Urothelium cell line (cell line): ENCODE measurements at places on chromosomes 13 and 19.

- DNase-seq: peak; percentile 48
Observed at GRCh38 chr19:3369337-3370213, 3.2 kb downstream of the NFIC start.

GRCh38 chr13:40191186-40191980 lies 475.1 kb downstream of the FOXO1 start:
- DNase-seq: no peak

DNA sequence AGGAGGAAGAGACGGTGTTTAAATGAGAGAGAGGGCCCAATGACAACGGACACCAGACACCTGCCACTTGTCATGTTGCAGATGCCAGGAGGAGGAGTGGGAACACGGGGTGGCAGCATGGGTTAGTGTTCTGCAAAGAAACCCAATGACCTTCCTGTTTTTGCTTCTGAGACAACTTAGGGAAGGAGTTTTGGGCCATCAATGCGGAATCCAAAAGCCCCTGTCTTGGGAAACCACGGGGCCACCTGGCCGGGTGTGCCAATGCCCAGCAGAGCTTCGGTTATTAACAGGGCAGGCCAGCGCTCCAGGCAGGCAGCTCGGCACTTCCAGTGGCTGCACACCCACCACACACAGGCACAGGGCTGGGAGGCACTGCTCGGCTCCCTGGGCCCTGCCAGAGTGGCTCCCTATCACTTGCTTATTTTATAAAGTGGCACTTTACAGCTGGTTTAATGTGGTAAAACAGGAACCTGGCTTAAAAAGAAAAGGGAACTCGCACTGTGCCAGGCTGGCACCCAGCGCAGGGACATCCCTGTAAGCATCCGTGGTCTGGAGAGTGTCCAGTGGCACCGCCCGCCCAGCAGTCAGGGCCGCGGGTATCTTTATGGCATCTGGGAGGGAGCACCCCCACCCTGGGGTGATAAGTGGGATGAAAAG lies 19.1 kb downstream of the ELL start:
- DNase-seq: no peak

DNA sequence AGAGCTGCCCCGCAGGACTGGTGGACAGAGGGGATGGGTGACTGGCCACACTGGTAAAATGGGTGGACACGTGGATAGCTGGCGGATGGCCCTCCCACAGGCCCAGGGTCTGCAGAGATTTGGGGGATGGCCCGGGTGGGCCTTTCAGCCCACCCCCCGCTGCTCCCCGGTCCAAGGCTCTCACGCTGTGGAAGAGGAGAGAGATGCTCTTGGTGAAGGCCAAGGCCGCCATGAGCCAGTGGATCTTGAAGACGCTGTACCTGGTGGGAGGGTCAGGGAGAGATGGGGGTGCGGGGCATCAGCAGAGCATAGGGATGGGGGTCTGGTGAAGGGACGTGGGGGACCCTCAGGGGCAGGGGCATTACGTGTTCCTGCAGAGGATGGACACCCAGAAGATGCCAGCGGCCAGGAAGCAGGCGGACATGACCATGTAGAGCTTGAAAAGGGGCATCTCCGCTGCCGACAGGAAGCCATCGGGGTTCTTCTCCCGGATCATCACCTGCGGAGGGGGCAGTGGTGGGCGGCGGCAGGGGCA lies 4.5 kb downstream of the GPR108 start:
- no peak for DNase-seq

DNA sequence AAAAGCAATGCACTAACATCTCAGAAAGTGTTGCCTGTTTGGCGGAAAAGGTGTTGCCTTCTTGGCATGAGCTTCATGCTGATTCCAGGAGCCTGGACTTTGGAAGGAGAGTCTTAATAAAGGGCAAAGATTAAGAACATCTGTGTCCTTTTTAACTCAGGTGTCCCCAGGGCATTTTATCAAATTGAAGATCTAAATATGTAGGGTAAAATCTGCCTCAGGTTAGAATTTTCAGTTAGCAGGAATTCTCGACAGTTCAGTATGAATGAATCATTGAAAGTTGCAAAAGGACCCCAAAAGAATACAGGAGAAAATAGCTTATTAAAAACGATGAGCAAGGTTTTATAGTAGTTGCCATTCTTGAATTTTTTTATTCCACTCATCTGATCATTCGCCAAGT lies 325.2 kb downstream of the SUCLA2 start:
- no peak for DNase-seq

DNA sequence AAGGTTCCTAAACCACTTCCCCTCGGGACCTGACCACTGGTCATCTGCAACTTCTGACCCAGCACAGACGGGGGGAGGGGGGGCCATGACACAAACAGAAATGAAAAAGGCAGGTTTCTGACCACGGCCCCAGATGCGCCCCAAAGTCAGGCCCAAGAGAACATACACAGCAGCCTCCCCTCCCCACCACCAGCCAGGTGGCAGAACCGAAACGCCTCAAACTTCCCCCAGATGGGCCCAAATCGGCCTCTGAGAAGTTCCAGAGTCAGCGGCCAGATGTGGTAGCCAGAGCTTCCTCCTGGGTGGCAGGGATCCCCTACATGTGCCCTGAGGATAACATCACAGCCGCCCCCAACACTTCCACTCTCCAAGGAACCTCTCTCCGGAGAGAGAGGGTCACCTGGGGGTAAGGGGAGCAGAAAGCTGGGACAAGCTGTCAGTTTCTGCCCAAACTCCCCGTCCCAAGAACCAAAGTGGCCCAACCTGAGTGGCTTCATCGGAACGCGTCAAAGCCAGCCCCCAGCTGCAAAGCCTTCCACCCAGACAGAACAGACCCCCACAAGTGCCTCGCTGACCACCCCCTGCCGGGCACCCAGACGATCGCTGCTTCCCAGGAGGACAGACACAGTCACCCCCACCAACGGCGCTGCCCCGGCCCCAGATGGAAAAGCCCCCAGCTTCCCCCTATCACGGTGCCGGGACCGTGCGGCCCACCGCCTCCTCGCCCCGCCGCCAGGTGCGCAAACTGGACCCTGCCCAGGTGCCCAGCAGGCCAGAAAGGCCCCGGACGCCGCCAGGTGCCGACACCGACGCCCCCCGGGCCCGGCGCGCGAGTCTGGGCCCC lies 800 bp downstream of the ELL start:
- no peak for DNase-seq

GRCh38 chr19:45182758-45183157 lies 4.2 kb downstream of the BLOC1S3 start:
- no peak for DNase-seq

DNA sequence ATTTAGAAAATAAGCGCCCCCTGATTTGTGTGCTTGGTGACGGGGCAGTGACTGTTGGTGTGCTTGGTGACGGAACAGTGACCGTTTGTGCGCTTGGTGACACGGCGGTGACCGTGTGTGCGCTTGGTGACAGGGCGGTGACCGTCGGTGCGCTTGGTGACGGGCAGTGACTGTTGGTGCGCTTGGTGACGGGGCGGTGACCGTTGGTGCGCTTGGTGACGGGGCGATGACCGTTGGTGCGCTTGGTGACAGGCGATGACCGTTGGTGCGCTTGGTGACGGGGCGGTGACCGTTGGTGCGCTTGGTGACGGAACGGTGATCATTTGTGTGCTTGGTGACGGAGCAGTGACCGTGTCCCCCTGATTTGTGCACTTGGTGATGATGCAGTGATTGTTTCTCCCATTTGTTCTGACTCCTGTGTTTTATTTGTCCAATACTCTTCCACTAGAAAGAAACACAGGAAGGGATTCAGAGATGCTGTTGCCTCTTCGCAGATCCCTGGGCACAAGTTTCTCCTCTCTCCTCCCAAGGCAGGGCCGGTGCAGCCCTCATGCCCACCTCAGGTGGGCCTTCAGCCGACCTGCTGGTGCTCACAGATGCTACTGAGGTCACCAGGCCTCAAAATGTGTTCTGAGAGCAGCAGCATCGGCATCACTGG lies 128.3 kb downstream of the ATP11A start:
- DNase-seq: no peak

GRCh38 chr13:112716841-112717520 lies 27.1 kb downstream of the ATP11A start:
- no peak for DNase-seq

DNA sequence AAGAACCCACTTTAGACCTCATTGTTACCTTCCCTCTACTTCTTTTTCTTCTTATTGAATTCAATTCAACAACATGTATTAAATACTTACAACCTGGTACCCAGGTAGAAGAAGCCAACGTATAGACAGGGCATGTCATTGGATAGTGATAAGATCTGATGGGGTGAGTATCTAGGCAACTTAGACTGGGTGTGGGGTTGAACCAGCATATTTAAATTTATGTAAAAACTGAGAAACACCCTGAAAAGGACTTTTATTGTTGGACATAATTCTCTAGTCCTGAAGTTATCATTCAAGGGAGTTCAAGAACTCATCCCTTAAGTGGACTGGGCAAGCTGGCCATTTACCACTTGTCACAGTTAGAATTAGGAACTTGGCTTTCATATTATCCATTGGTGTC lies 139.2 kb downstream of the ZIC5 start:
- DNase-seq: no peak

DNA sequence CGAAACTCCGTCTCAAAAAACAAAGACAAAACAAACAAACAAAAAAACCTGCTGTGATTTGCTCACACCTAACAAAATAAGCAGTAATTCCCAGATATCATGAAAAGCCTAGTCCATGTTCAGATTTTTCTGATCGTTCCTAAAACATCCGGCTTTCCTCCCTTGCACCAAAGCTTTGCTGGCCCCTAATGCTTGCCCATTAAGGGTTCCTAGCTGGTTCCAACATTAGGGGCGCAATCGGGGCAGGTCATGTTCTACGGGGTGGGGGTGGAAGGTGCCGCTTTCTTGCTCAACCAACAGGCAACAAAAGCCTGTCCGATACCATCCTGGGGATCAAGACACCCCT lies 25.5 kb upstream of the FXYD3 start:
- no peak for DNase-seq

GRCh38 chr19:8046569-8047165 lies 5.9 kb upstream of the CCL25 start:
- no peak for DNase-seq

- peak; percentile 26 for DNase-seq
Observed at GRCh38 chr19:8085598-8086408, 33.2 kb downstream of the CCL25 start.

- no peak for DNase-seq
Observed at GRCh38 chr19:2208975-2209374, 27.2 kb downstream of the PLEKHJ1 start.

DNA sequence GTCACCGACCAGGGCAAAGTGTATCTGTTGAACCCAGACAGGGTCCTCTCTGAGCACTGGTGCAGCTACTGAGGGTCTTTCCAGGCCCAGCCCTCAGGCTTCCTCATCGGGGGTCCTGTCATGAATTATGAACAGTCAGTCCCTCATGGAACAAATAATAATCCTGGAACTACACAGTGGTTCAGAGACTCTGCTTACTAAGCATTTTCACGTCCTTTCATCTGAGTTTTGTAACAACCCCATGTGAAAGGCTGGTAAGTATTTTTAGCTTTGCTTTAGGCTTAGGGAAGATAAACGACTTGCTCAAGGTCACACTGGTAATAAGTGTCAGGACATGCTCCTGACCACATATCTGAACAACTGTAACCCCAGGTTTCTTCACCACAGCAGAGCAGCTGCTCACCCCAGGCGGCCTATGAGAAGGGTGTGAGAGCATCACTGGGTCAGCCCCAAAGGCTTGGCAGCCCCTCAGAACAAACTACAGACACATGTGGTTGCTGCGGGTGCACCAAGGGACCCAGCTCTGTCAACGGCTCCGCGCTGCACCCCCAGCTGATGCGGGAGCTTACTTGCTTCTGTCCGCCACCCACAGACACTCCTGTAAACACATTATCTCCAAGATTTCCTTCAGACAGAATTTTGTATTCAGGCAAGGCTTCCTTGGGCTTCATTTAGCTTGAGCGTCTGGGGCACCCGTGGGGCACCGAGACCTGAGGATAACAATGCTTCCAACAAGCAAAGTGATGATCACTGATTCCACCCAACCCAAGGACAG lies 19.4 kb upstream of the GSX1 start:
- DNase-seq: no peak

DNA sequence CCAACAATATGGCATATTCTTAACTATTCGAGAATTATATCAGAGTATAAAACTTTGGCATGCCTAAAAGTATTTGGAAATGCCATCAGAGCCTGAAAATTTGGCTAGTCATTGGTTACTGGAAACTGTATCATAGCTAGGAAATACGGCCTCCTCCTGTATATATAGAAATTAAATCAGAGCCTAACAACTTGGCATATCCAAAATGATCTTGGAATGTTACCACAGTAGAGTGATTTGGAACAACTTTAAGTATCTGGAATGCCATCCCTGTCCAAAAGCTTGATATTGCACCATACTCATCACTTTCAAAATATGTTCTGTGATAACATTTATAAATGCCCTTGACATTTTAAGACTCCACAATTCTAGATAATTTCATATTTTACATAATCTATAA lies 335.8 kb downstream of the SLITRK1 start:
- no peak for DNase-seq
